A549 (cell line): ENCODE measurements at places on chromosomes 16 and 17.

- DNase-seq = no peak
Measured at GRCh38 chr17:82023447-82024241, 539 bp downstream of the LRRC45 start.

GRCh38 chr17:61139219-61139618, 260.4 kb upstream of the TBX2 start:
- DNase-seq = no peak

GRCh38 chr16:81004646-81005353, 1.9 kb downstream of the CMC2 start:
- peak; percentile 50 for DNase-seq

DNA sequence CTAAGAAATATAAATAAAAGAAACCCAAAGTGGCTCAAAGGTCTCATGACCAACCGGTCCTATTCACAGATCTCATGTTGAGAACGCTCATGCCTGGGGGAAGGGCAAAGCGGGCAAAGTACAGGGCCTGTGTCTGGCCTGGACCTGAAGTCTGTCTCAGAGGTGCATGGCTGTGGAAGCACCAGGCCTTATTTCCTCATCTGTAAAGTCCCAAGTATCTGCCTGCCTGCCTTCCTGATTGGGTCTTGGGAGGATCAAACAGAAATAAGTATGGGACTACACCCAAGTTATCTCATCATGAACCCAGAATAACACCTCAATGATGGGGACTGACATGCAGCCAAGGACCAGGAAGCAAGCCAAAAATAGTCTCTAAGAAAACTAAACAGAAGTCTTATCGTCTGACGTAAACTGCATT, 14.2 kb downstream of the AXIN2 start:
- DNase-seq = peak; percentile 62

- no peak for DNase-seq
Measured at GRCh38 chr17:55299162-55299838, 34.5 kb downstream of the HLF start.

DNA sequence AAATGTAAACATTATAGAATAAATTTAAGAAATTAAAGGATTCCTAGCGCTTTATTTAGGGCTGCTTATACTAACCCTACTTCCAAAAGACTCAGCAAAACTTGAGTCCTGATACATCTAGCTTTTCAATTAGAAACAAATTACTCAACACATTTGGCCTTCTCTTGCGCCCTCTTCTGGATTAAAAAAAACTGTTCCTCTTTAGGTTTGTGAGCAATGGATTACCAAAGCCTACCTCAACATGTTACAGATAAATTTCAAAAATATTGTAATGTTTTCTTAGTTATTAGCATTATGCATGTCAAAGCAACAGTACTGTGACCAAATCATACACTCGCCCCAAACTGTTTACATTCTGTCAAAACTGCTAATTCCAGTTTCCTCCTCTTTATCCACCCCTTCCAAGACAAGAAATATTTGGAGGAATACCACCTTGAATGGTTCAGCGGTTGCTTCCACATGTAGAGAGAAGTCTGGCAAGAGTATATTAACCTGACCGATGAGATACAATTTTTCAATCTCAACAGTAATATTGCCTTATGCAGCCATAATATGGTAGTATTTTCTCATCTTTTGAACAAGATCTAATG, 2.7 kb downstream of the NUFIP2 start:
- peak; percentile 51 for DNase-seq

DNA sequence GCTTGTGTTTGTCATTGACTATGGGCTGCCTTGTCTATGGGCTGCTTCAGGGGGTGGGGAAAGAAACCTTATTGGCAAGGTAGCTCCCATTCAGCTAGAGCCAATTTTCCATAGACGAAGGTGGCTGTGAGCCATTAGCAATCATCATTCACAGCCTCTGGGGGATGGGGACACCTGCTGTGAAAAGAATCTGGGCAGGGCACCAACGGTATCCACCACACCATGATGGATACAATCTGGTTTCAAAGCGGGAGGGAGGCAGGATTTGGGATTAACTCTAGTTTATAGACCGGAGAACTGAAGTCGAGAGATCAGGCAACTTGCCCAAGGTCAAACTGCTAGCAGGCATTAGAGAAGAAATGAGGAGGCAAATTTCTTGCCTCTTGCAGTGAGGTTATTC, 182.3 kb downstream of the SHISA9 start:
- DNase-seq = no peak

- no peak for DNase-seq
Measured at GRCh38 chr17:35252651-35253050, 9.8 kb downstream of the SLFN5 start.

DNA sequence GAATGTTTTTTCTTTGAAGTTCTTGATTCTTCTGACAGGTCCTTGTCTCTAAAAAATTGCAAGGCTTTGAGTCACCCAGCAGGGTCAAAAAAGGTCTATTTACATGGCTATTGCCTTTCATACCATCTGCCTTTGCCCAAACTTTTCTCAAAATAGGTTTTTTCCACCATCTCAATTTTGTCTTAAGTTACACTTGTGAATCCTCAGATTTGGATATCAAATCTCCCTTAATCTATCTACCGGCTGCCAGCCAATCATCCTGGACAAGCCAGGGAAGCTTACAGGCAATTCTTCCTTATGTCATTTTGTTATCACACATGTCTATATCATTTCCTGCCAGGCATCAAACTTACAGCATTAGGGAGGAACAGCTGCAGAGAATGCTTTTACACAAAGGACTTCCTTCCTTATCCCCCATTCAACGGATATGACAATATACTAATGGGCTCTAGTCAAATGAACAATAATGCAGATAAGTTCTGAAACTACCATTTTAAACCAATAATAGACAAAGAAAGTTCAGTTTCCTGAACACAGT, 104.1 kb upstream of the CORO6 start:
- DNase-seq = peak; percentile 43

GRCh38 chr16:59252317-59252716, 518.2 kb upstream of the GOT2 start:
- no peak for DNase-seq
